ENCODE measurements at places on chromosomes 12 and 14.

- no peak for DNase-seq
Measured at GRCh38 chr12:106719879-106720278, 54.6 kb upstream of the RIC8B start.

DNA sequence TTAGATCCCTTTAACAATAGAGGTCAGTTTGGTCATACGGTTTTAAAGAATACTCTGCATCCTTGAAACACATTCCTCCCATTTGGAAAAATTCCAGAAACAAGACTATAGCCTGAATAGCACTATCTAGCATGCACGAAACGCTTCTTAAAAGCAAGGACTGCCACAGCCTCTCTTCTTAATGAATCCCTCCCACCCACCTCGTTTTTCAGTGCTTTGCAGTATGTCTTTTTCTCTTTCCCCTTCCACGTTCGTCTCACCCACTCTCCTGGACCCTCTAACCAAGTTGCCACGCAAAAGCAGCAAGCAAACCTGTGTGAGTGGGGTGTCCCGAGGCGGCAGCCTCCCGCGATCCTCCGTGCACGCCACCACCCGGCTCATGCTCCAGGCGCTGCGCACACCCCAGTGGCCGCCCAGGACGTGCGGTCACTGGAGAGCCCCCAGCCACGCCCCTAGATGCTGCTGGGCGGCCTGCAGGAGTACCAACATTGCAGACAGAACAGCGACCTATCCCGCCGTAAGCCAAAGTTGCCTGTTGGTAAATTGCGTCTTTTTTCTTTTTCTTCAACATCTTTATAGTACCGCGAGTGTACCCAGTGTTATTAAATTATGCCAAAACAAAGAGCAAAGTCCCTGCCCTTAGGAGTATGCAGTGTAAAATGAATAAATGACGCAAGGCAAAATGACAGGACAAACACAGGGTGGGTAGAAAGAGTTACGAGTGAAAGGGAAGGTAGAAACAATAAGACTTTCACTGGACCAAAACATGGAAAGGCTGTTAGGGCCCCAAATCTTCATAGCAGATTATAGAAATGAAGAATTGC is at the start of gene SLC38A4:
Gene SLC38A4, minus strand, starts transcription at position 407 of the 824 bp plus-strand sequence. CDS start 32,926 bp downstream, outside the sequence.
- DNase-seq: no peak

GRCh38 chr12:115402443-115403180 is 718.6 kb upstream of the TBX3 start:
- DNase-seq: no peak

DNA sequence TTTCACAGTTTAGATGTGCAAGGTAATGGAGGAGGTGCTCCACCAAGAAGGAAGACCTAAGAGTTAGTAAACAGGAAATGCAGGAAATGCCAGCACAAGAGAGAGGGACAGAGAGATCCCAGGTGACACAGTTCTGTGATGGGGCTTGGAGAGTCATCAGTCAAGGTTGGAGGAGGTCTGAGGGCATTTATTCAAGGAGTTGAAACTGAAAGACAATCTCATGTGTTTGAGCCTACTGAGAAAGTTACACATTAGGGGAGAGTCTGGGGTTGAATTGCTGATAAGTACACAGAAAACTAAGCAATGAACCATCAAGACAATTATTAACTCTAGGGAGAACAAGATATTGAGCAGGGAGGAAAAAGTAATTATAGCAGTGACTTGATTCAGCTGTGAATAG is 138.5 kb downstream of the ANO6 start:
- no peak for DNase-seq

DNA sequence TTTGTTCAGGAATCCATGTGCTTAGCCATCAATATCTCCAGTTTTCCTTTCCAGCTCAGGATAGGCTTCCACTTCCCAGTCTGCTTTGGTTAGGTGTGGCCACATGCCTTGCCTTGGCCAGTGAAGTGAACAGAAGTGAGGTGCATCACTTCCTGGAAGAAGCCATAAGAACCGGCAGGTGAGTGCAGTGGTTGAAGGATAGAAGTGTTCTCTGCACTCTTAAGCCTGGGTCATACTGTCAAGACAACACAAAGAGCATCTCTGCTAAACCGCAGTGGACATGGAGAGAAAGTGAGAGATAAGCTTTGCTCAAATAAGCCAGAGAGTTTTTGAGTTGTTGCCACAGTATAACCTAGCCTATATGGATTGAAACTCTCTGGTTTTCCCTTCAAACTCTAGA is 11.4 kb downstream of the GNG2 start:
- DNase-seq: no peak

DNA sequence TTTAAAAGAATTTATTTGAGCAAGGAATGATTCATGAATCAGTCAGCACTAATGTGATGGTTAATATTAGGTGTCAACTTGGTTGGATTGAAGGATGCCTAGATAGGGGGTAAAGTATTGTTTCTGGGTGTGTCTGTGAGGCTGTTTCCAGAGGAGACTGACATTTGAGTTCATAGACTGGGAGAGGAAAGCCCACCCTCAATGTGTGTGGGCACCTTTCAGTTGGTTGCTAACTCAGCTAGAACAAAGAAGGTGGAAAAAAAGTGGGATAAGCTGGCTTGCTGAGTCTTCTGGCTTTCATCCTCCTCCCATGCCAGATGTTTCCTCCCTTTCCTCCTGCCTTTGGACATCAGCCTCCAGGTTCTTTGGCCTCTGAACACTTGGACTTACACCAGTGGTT is 47.2 kb downstream of the TESPA1 start:
- no peak for DNase-seq

GRCh38 chr14:83164016-83164415 is 1630.4 kb upstream of the SEL1L start:
- no peak for DNase-seq

GRCh38 chr14:70988452-70988851 is 81.2 kb downstream of the PCNX1 start:
- DNase-seq: peak; percentile 38

- no peak for DNase-seq
Measured at GRCh38 chr12:124607681-124608425, 40.4 kb upstream of the NCOR2 start.

DNA sequence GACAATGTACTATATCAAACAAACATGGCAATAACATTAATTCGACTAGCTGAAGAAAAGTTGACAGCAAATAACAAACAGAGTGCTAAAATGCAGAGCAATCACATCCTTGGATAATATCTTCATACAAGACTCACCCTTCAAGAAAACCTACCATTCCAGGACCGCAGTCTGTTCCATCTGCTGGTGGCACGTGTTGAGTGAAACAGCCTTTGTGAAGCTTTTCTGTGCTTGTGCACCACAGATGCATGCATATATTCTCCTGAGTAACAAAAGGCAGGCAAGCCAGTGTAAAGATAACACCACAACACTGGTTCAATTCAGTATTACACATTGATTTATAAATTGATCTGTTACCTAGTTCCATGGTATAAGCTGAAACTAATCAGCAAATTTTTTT is 89.3 kb downstream of the ADAMTS20 start:
- no peak for DNase-seq

- DNase-seq: no peak
Measured at GRCh38 chr14:70514168-70515069, 20.4 kb downstream of the ADAM20 start.

DNA sequence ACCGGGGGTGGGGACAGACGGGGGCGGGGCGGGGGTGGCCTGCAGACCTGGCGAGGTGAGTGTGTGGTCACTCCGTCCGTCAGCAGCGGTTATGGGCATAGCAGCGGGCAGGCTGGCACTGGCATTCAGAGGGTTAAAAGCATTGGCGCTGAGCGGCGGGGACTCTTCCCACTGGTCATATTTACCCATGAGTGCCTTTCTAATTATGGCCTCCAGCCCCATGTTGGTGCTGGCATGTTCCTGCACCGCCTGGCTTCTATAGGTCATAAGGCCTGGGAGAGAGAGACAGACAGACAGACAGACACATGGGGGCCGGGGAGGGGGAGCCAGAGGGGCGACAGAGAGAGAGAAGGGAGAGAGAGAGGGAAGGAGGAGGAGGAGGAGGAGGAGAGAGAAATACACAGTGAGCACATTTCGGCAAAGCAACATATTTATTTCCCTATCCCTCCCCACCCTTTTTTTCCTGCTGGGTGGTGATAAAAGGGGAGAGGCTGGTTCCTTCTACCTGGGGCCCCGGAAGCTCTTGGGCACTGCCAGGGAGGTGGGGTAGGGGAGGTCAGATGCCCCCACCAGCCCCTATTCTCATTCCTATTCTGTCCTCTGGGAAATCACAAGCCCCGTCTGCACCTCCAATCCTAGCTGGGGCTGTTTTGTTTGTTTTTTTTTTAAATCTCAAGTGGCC is 32.6 kb downstream of the RFLNA start:
- DNase-seq: no peak

DNA sequence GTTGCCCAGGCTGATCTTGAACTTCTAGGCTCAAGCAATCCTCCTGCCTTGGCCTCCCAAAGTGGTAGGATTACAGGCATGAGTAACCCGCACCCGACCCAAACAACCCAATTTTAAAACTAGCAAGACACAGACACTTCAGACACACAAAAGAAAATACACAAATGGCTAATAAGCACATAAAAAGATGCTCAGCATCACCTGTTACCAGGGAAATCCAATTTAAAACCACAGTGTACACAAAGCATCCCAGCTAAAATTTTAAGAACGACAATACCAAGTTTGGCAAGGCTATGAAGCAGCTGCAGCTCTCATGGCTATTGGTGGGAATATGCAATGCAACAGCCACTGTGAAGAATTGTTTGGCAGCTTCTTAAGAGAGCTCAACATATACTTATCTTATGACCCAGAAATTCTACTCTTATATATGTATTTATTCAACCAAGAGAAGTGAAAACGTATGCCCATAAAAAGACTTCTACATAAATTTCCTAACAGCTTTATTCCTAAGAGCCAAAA is 42.0 kb downstream of the BDKRB1 start:
- no peak for DNase-seq

- DNase-seq: peak; percentile 21
Measured at GRCh38 chr14:70073924-70074566, 114.7 kb downstream of the SLC8A3 start.

DNA sequence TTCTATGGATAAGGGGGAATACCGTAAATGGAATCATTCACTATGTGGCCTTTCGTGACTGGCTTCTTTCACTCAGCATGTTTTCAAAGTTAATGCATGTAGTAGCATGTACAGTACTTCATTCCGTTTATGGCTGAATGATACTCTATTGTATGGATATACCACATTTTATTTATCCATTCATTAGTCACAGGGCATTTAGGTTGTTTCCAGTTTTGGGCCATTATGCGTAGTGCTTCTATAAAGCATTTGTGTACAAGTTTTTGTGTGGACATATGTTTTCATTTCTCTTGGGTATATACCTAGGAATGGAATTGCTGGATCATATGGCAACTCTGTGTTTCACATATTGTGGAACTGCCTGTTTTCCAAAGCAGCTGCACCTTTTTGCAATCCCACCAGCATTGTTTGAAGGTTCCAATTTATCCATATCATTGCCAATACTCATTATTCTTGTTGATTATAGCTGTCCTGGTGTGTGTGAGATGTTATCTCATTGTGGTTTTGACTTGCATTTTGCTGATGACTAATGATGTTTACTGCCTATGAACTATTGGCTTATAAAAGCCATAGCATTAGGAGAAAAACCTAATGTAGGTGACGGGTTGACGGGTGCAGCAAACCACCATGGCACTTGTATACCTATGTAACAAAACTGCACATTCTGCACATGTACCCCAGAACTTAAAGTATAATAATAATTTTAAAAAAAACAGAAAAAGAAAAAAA is 45.5 kb downstream of the ATF7IP start:
- peak; percentile 70 for DNase-seq

- no peak for DNase-seq
Measured at GRCh38 chr12:123149501-123150274, 1.2 kb downstream of the PITPNM2 start.

DNA sequence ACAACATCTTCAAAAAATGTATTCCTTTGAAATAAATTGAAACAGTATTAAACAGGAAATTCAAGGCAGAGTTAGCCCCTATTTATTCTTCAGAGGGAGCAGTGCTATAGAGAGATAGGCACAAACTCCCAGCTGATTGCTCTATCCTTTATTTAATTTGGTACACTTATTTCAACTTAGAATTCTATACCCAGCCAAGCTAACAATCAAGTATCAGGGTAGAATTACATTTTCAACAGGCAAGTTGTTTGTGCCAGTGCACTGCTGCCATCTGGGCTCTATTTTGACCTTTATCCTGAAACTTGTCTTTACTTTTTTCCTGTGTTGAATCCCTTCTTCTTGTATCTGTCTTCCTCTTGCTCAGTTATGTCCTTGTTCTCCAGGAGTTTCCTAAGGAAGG is 159.2 kb downstream of the STXBP6 start:
- DNase-seq: no peak

- DNase-seq: no peak
Measured at GRCh38 chr12:87302126-87302745, 727.0 kb downstream of the C12orf50 start.

GRCh38 chr12:45994736-45995135 is 4.4 kb upstream of the SCAF11 start:
- no peak for DNase-seq

DNA sequence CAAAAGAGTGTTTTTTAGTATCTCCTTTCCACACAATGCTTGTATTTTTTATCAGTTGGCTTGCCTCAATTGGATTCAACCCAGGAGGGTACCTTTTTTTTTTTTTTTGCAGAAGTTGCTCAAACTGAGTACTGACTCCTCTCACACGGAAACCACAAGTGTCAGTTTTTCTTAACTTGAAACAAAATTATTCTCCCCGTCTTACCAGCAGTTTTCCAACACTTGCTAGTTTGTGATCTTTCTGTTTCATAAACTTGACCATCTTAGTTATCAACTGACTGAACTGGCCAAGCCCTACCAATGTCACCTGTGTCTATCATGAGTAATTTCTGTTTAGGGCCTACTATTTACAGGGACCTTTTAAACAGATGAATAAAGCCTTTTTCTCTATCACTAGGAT is 34.1 kb upstream of the ITPR2 start:
- no peak for DNase-seq

DNA sequence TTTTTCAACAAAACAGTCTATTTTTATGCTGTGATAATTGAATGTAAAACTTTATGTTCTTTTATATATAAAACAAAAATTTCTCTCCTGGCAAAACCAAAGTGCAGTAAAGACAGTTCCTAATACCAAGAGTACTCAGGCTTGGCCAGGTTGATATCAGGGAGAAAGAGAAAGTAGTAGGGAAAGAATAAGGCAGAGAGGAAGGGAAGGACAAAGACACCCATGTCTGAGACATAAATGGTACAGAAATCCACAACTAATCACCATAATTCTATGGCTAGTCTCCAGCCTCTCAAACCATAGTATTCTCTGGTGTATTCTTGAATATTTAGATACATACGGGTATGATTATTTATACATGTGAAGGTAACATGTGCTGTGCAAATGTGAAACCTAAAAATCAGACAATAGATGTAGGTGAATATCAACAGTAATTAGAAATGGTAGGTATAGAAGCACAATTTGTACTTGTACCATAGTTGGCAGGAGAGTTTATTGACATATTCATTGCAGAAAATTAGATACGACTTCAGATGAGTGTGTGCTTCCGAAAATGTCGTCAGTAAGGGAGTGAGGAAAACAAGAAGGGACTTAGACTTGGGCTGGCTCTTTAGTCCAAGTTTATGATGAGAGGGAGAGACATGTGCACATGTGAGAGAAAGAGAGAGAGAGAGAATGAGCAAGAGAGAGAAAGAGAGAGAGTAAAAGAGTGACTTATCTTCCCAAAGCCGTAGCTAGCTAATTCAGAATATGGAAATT is 230.8 kb upstream of the NPAS3 start:
- DNase-seq: no peak

GRCh38 chr12:50572760-50573159 is 68.0 kb downstream of the DIP2B start:
- no peak for DNase-seq

- no peak for DNase-seq
Measured at GRCh38 chr12:54032086-54032619, 697 bp upstream of the HOXC5 start.

- no peak for DNase-seq
Measured at GRCh38 chr14:56198438-56198837, 80.2 kb downstream of the PELI2 start.

Data from CD4-positive, alpha-beta T cell treated with Interleukin-10 for 1 hour (primary cell).